ENCODE measurements at places on chromosomes 3 and 15.

DNA sequence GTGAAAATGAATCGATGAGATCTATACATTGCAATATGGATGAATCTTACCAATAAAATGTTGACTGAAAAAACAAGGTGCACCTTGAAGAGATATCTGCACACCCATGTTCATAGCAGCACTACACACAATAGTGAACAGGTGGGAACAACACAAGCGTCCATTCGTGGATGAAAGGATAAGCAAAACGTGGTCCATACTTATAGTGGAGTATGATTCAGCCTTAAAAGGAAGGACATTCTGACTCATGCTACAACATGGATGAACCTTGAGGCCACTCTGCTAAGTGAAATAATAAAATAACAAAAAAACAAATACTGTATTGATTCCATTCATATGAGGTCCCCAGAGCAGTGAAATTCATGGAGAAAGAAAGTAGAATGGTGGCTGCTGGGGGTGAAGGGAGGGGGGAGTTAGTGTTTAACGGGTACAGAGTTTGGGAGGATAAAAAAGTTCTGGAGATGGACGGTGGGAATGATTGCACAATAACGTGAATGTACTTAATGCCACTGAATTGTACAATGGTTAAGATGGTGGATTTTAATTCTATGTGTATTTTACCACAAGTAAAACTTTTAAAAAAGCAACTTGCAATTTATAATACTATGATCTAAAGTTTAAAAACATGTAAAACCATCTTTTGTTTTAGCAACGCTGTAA is 35.6 kb downstream of the IQSEC1 start:
- DNase-seq = no peak

GRCh38 chr3:190825386-190826016 is 37.0 kb downstream of the GMNC start:
- no peak for DNase-seq

GRCh38 chr15:98727115-98728040 is 79.0 kb downstream of the IGF1R start:
- DNase-seq = no peak

GRCh38 chr3:150379469-150379868 is 28.6 kb upstream of the TSC22D2 start:
- no peak for DNase-seq

DNA sequence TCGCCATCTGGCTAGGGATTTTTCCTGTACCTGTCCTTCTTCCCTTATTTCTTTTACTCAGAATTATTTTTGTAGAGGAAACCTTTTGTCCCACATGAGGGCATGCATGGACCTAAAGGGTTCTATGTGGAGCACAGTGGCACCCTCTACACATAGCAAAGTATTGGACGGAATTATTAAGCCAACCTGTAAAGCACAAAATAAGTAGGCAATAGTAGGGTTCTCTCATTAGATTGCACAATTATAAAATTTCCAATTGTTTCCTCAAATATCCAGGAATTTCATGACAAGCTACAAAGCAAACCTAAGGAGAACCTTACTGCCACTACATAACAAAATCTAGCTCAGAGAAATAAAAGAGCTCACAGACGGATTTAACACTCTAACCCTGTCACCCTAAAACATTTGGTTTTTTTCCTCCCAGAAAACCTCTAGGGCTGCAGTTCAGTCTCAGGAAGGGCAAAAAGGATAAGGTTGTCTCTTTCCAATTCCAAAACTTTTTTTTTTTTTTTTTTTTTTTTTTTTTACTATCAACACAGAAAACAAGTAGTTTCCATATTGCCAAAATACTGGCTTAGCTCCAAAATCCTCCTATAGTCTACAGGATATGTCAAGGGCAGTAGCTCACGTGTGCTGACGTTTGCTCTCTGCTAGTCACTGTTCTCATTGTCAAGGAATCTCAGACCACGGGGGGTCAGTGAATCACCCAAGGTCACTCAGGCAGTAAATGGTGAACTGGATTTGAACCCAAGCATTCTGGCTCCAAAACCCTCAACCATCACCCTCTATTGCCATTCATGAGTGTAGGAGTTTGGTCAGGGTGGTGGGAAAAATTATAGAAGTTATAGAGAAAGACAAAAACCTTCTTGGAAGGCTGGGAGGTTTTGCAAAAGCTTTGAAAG is 52.3 kb downstream of the NCEH1 start:
- DNase-seq = no peak

- DNase-seq = no peak
These were observed 102.0 kb downstream of the IGF2BP2 start for GRCh38 chr3:185722881-185723280.

DNA sequence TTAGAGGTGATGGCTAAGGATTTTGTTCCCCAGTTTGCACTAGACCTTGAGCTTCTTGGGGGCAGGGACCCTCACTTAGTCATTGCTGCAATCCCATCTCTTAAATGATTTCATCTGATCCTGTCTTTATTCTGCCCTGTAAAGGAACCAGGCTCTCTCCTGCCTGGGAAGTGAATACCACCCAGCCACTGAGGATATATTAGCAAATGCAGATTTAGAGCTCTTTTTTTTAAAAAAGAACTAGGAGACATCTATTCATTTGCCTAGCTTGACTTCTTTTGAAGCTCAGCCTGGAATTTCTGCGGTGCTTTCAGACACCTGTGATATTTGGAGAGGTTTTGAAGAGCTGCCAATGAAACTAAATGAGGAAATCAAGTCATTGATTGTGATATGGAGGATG is 41.8 kb downstream of the CA12 start:
- DNase-seq = no peak

GRCh38 chr3:65575376-65575840 is 463.3 kb downstream of the MAGI1 start:
- no peak for DNase-seq

GRCh38 chr3:2826036-2826435 is 284.1 kb downstream of the IL5RA start:
- no peak for DNase-seq

GRCh38 chr3:73046195-73046594 is 15.3 kb upstream of the EBLN2 start:
- no peak for DNase-seq

DNA sequence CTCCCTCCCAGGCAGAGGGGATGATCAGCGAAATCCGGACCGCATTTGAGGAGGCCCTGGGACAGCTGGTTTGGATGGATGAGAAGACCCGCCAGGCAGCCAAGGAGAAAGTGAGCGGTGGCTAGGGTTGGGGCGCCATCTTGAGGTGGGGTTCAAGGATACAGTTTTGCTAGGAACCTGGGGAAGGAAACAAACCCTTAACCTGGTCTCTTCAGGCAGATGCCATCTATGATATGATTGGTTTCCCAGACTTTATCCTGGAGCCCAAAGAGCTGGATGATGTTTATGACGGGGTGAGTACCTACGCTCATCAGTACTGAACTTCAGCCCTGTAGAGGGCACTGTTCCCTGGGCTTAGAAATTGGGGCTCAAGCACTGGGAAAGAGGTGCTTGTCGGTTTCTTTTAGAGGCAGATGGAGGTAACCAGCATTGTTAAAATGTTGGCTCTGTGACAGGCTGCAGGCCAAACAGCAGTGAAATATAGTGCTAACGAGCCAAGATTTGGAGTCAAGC is 9.6 kb upstream of the PSMD2 start:
- peak; percentile 77 for DNase-seq

GRCh38 chr3:130700541-130700940 is 46.1 kb downstream of the PIK3R4 start:
- DNase-seq = no peak

GRCh38 chr3:166877971-166878370 is 502.1 kb downstream of the ZBBX start:
- no peak for DNase-seq

DNA sequence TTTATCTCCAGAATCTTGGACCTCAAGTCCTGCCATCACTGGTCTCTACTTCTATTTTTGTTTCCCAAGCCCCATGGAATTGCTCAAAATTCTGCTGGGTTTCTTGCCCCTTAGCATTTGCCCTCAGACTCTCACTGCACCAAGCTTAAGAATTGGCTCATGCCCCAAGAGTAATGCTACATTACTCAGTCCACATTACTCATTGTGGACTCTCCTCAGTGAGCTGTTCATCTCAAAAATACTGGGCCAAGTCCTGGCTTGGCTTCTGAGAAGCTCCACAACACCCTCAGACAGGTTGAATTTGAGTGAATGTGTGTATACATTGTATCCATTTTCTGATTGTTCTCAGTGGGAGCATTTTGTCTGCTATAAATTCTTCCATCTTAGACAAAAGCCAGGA is 364.4 kb upstream of the ARHGEF26 start:
- DNase-seq = no peak

DNA sequence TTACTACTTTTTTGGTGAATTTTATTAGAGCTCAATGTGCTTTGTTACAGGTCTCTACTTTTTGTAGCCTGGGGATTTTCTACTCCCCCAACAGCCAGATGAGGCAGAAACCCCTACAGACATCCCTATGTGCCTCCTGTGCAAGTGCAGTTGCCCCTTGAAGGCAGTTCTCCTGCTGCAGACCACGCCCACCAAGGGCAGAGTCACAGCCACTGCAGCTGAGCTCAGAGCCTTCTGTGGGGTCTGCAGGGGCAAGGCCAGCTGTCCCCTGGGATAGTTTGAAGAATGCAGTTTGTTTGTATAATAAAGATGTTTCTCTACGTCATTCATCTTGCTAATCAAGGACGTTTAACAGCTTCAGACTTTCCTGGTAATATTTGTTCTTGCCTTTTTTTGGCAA is 76.8 kb downstream of the NPAP1 start:
- no peak for DNase-seq

DNA sequence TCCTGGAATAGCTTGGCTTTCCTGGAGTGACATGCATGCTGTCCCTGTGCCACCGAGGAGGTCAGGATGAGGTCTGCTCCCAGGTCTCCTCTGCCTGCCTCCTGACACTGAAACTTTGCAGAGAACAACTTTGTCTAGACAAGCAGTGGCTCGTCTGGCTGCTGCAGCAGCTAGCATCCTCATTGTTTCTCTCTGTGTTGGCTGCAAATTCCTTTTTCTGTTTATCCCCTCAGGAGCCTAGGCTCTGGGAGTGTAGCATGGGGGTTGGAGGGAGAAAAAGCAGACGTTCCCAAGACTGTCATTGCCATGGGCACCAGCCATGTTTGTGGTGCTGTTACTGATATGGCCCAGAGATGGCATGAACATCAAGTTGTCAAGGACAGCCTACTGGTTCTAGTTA is 208.7 kb upstream of the LRIG1 start:
- no peak for DNase-seq

- DNase-seq = no peak
These were observed 6.9 kb downstream of the TNIK start for GRCh38 chr3:171453180-171453886.

DNA sequence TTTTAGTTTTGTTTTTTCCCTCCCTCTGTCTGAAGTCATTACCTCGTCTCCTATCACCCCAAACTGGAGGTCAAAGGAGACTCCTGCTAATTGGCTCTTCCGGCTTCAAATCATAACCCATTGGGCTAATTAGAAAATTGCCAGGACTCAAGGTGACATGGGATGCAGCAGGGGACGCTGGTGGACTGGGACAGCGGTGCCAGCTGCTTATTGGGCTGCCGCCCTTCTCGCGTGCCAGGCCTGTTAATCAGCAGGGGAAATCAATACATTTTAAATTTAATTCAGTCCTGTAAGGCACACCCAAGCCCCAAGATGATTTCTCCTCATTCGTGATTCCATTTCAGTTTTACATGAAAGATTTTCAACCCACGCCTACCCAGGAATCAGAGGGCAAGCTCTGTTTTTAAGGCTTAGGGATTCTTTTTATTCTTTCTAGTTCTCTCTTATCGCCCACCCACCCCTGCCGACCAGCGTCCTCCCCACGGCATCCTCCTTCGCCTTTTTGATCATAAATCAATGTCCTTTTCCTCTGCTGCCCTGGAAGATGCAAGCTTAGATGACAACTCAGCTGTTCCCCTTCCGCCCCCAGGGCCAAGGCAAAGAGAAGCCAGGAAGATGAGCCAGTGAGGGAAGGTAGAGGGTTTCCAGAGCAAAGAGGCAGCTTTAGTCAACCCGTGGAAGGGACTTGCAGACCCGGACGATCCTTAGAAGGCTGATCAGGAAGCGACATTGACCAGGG is 329.6 kb downstream of the UACA start:
- DNase-seq = no peak

DNA sequence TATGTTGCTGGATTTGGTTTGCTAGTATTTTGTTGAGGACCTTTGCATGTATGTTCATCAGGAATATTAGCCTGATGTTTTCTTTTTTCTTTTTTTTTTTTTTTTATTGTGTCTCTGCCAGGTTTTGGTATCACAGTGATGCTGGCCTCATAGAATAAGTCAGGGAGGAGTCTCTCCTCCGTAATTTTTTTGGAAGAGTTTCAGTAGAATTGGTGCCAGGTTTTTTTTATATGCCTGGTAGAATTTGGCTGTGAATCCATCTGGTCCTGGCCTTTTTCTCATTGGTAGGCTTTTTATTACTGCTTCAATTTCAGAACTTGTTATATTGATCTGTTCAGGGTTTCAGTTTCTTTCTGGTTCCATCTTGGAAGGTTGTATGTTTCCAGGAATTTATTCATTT is 165.8 kb downstream of the VPS8 start:
- DNase-seq = no peak

- no peak for DNase-seq
These were observed 793 bp downstream of the PCOLCE2 start for GRCh38 chr3:142888099-142888480.

- DNase-seq = no peak
These were observed 150.2 kb downstream of the DNAJB8 start for GRCh38 chr3:128316481-128316891.

DNA sequence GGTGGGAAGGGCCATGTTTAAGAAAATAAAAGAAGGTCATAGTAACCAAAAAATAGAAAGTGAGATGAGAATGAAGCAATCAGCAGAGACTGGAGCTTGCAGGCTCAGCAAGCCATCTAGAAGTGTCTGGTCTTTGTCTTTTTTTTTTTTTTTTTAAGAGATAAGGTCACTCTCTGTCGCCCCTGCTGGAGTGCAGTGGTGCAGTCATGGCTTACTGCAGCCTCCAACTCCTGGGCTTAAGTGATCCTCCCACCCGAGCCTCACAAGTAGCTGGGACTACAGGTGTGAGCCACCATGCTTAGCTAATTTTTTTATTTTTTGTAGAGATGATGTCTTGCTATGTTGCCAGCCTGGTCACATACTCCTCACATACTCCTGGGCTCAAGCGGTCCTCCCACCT is 36.2 kb downstream of the GXYLT2 start:
- DNase-seq = no peak

DNA sequence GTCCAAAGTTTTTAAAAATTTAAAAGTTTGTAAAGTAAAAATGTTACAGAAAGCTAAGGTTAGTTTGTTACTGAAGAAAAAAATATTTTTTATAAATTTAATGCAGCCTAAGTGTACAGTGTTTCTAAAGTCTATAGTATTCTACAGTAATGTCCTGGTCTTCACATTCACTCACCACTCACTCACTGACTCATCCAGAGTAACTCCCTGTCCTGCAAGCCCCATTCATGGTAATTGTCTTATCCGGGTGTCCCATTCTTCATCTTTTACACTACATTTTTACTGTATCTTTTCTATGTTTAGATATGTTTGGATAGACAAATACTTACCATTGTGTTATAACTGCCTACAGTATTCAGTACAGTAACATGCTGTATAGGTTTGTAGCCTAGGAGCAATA is 36.7 kb upstream of the ATP10A start:
- DNase-seq = no peak

DNA sequence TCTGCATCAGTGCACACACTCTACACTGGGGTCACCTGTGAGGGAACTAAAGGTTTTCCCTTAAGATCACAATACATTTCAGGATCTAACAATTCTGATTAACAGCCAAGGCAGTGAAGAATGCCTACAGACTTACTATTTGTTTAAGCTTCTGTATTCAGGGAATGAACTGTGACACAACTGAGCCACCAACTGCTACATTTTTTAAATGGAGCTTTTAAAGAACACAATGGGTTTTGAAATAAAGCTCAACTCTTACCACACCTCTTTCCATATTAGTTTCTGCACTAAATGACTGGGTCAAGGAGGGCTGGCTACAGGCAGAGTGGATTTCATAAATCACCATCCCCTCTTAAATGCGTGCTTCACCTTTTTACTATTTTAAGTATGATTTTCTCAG is 100.2 kb downstream of the TMCC1 start:
- DNase-seq = no peak

Data from GM20000 (cell line).